ENCODE measurements at places on chromosomes 6 and 20.

DNA sequence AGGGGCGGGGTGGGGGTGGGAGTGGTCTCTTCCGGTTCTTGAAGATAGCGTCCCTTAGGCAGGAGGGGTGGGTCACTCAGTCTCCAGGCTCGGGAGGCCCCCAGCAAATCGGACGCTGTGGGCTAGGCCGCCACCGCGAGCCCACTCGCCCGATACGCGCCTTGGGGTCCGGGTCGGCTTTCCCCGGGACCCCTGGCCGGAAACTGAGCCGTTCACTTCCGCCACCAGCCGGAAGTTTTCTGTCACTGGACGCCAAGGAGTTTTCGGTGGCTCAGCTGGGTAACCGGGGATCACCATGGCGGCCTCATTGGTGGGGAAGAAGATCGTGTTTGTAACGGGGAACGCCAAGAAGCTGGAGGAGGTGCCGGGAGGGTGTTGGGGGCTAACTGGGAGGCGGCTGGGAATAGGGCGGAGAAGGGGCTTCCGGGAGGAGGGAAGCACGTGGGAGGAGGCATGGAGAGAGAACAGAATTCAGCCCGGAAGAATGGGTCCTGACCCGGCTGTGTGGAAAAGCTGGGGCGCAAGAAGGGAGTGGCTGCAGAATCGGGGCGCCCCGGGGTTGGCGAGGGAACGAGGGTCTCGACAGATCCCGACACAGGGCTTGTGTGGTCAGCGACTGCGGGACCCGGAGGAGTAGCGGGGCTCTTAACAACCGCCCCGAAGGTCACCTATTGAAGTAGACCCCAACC, at the start of gene ITPA:
Gene ITPA (plus strand): TSS at position 242 of the 689 bp plus-strand sequence. CDS start 54 bp downstream, at position 296.
- no peak for DNase-seq

- no peak for DNase-seq
Measured at GRCh38 chr6:33770124-33770832, 18.7 kb downstream of the LEMD2 start.

DNA sequence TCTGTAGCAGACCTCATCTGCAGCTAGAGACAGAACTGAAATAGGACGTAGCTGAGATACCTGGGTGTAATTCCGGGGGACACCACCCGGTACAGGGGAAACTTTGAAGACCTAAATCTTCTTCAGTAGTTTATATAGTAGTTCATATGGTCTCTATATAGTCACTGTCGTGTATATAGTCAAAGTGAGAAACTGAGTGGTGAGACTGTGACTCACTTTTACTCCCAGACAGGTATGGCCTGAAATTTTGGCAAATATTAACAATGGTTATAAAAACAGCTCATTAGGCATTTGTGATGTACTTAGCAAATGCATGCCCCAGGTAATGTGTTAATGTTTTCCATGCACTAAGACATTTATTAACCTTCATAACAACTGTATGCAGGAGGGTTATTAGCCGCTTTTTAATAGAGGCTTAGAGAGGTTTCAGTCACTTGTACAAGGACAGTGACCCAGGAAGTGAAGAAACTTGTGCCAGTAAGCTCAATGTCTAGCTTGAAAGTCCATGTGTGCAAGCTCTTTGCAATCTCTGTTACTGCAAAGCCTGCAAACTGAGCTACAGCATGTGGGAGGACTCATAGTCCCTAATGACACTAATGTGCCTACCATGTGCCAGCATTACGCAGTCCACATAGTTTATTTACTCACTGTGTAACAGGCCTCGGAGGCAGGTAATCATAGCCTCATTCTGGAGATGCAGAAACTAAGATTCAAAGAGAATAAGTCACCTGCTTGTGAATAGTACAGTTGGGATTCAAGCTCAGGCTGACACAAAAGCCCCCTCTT, 165.4 kb upstream of the CHD6 start:
- no peak for DNase-seq

GRCh38 chr20:1632178-1632577, 12.4 kb upstream of the SIRPB1 start:
- DNase-seq, result no peak

- peak; percentile 66 for DNase-seq
Measured at GRCh38 chr6:106275692-106276091, 49.9 kb downstream of the ATG5 start.

DNA sequence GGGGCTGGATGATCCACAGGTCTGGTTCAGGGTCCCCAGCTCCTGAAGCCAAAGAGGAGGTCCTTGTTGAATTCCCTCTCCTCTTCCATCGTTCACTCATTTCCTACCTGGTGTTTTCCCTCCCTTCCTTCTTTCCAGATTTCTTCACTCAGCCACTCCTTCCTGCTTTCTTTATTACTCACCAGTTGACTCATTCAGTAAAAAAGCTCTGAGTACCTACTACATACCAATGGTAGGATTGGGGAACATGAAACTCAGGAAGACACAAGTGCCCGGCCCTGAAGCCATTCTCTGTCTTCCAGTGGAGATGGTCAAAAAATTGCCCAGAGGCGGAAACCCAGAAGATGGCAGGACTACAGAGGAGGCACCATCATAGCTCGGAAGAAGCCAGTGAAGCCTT, 11.9 kb upstream of the NSFL1C start:
- no peak for DNase-seq

DNA sequence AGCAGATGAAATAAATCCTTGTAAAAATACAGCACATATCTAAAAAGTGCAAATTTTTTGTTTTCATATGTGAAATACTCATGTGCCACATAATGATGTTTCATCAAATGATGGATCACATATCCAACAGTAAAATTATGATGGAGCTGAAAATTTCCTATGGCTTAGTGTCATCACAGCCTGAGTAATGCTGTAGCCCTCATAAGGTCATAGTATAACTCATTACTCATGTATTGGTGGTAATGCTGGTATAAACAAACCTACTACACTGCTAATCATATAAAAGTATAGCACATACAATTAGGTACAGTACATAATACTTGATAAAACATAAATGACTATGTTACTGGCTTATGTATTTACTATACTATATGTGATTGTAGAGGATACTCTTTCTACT, 12.9 kb downstream of the TSPYL1 start:
- DNase-seq, result no peak

GRCh38 chr6:125987026-125987617, 782 bp downstream of the TRMT11 start:
- DNase-seq, result no peak

DNA sequence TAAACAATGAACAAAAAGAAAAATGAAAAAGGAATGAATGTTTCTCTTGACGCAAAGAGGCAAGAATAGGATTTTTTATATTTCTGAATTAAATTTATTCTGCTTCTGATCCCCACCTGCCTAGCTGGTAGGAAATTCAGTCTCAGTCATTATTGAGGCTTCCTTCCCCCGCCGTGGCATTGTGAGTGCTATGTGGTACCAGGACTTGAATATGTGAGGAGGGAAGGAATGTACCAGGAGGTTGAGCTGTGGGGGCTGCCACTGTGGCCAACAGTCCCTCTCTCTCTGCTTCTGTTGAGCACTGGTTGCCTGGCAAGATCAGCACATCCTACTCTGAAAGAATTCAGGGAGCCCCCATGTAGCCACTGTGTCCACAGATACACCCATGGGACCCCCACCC, 368.1 kb upstream of the JARID2 start:
- no peak for DNase-seq

DNA sequence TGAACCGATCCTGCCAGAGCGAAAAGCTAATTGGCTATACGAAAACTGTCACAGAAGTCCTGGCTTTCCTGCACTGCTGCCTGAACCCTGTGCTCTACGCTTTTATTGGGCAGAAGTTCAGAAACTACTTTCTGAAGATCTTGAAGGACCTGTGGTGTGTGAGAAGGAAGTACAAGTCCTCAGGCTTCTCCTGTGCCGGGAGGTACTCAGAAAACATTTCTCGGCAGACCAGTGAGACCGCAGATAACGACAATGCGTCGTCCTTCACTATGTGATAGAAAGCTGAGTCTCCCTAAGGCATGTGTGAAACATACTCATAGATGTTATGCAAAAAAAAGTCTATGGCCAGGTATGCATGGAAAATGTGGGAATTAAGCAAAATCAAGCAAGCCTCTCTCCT, 14.2 kb downstream of the CCR6 start:
- DNase-seq, result no peak

GRCh38 chr6:129267028-129267427, 384.1 kb downstream of the LAMA2 start:
- no peak for DNase-seq

DNA sequence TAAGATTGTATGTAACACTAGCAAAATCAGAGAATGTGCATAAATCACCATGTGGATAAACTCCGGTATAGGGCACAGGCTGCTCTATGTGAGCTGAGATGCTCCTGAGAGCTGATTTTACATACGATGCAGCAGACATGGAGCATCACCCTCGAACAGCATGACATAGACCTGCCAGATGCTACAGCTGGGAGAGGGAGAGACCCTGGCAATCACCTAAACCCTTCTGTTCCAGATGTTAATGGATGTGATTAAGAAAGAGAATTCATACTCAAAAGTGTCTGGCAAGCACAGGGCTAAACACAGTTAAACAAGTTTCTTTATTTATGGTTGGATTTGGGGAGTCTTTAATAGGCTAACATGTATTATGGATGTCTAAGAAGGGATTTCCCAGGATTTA, 157.0 kb downstream of the CLIC5 start:
- no peak for DNase-seq

- no peak for DNase-seq
Measured at GRCh38 chr20:17616480-17617211, 46.8 kb downstream of the DSTN start.

DNA sequence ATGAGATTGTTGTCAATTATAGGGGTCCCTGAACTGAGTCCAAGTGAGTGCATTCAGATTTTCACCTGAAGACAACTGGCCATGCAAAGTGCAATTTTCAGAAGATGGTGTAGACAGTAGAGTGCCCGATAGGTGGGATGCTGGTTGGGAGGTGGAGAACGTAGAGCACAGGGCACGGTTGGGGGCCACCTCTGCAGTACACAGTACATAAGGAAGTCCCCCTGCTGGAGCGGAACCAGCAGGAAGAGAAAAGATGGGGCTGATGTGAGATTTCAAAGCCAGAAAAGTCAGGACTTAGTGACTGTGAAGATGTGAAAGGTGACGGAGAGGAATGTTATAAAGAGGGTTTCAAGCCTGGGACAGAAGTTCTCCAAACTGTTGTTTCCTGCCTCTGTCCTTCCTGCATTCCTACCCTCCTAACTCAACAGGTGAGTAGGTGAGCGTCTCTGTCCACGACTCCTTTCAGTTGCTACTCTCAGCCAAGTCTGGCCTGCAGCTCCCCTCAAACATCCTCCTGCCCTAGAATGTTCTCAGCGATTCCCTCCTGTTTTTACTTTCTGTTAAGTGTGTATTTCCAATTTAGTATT, 330.8 kb downstream of the PRL start:
- no peak for DNase-seq

GRCh38 chr6:98775205-98775604, 59.2 kb upstream of the POU3F2 start:
- DNase-seq, result no peak

DNA sequence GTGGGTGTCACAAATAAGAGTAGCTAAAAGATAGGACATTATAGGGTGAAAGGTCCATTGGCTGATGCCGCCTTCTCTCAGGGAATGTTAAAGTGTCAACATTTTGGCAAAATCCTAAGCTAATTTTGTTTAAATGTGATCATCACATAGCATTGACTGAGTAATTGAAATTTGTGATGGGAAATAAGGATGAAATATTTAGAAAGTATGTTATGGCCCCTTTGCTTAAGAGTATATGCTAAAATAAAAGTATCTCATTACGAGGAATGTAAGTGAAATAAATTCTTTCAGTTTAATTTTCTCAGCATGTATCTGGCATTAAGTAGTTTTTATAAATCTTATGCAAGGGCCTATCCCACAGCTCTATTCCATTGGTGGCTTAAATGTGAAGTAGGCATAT, 229.2 kb downstream of the PRL start:
- no peak for DNase-seq

DNA sequence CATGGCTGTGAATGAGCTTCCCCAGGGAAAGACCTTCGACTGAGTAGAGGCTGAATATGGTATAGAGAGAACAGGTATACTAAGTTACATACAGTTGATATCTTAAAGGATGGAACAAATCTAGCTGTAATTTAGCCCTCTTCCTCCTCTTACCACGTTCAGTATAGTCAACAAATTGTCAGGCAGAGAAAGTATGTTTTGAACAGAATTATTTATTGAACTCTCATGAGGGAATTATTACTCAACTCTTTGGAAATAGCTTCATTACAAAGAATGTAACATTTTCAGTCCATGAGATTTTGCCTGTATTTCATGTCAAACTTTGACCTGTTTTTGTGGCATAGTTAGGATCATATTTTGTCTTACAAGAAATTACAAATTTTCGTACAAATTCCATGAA, 63.0 kb downstream of the SH3BGRL2 start:
- DNase-seq, result no peak

- DNase-seq, result no peak
Measured at GRCh38 chr6:155955038-155955437, 499.4 kb upstream of the NOX3 start.

GRCh38 chr6:53179961-53180651, 31.5 kb upstream of the GCM1 start:
- DNase-seq, result no peak

DNA sequence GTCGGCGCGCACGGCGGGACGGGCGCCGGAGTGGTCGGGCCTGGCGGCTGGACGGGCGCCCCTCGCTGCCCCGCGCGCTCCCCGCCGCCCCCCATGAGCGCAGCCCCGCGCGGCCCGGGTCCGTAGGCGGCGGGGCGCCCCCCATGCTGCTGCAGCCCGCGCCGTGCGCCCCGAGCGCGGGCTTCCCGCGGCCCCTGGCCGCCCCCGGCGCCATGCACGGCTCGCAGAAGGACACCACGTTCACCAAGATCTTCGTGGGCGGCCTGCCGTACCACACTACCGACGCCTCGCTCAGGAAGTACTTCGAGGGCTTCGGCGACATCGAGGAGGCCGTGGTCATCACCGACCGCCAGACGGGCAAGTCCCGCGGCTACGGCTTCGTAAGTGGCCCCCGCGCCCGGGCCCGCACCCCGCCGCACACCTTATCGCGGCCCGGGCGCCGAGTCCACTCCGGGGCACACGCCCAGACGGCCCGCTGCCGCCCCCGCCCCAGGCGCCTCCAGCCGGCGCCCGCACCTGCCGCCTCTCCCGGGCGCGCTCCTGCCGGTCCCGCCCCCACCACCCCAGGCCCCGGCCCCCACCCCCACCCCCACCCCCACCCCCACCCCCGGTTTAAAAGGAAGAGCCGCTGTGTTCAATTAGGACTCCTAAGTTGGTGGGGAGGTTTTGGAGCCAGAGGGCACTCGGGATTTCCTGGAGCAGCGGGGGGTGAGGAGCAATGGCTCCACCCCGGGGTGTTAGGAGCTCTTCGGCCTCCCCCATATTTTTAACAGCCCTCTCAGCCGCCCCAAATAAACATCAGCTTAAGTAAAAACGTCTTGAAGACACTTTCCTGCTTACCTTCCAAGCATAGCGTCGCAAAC, 474 bp downstream of the RBM38 start:
- DNase-seq, result no peak

GRCh38 chr6:44478158-44478557, 90.7 kb downstream of the CDC5L start:
- no peak for DNase-seq

- DNase-seq, result no peak
Measured at GRCh38 chr20:4947817-4948559, 53.3 kb downstream of the SLC23A2 start.

DNA sequence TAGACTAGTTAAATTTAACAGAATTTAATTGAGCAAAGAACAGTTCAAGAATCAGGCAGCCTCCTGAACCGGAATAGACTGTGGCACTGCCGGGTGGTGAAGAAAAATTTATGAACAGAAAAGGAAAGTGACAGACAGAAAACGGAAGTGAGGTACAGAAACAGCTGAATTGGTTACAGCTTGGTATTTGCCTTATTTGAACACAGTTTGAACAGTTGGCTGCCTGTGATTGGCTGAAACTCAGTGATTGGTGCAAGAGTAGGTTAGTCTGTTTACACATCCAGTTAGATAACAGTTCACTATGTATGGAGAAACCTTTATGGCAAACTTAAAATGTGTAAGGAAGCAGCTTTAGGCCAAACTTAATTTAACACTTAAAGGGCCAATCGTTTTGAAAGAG, 116.0 kb upstream of the CITED2 start:
- no peak for DNase-seq
